Mammary epithelial cell (primary cell): ENCODE measurements at places on chromosomes 5 and 9.

GRCh38 chr5:178125253-178125906 is 5.4 kb upstream of the RMND5B start:
- no peak for DNase-seq

DNA sequence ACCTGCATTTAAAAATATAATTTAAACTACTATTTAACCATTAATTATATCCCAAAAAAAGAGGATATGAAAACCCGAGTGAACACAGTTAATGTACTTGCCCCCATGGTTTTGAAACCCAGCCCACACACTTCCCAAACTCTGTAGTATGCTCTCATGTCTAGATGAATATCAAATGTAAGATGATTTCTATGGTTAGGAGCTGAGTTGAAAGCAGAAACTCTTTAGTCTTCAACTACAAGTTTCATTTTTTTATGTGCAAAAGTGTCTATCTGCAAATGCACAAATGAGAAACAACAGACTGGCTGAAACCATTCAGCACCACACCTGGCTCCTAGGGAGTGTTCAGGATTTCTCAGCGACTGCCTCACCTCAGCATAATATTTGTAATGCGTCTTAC is 183.3 kb downstream of the SEMA5A start:
- DNase-seq: no peak

GRCh38 chr5:81105261-81105877 is 127.8 kb upstream of the CKMT2 start:
- no peak for DNase-seq

DNA sequence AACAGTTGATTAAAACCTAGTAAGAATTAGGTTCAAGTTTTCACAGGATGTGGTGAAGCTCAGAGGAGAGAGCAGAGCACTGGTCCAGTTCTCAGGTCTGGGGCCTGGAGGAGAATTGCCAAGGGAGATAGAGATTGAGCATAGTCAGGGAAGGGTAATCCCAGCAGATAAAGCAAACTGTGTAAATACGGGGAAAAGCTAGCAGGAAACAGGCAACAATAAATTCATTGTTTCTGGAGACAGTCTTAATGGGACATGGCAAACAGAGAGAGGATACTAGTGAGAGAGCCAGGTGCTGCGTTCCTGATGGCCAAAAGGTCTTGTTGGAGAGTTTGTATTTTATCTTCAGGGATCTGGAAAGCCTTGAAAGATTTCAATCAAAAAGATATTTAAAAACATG is 333.0 kb downstream of the PDE4D start:
- DNase-seq: no peak

DNA sequence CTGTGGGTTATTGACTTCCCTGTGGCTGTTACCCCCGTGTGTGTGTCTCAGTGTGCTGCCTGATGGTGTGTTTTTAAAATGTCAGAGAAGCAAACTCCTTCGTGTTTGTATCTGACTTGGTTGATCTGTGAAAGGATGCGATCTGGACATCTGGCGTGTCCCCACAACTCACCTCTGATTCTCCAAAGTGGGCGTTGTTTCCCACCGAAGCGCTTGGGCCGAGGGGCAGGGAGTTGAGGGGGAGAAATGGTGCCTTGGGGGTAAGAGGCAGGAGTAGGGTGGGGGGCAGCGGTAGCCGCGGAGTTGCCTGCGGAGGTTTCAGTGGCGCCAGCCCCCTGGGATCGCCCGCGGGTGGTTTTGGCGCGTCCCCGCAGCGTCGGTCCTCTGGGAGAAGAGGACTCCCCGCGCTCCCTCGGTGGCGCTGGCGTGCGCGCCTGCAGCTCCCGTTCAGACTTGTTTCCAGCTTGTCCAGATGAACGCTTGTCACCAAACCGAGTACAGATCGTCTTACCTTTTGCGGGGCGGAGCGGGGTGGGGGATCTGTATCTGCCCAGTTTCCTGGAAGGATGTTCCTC is 1.1 kb downstream of the MAST4 start:
- peak; percentile 41 for DNase-seq
